ENCODE measurements at places on chromosomes 16 and 17.
A peak's percentile ranks its signal among the peaks of the same experiment; 100 is the strongest.

- DNase-seq, result no peak
Observed at GRCh38 chr17:80413771-80414507, 1.0 kb upstream of the ENDOV start.

DNA sequence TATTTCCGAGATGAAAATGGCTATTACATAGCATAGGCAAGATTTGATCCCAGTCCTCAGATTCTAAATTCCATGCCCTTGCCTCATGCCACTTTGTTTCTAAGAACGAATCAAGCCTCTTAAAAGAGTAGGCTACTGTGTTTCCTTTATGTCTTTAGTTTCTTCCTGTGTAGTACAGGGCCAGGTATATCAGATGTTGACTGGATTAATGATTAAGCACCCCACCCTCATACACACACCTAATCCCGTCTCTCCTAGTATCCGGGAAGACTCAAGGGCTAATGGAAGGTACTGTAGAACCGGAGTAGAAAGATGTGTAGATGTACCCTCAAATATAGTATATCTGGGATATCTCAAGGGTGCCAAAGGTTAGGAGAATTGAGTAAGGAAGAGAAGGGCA, 6.7 kb downstream of the TOM1L1 start:
- no peak for DNase-seq

DNA sequence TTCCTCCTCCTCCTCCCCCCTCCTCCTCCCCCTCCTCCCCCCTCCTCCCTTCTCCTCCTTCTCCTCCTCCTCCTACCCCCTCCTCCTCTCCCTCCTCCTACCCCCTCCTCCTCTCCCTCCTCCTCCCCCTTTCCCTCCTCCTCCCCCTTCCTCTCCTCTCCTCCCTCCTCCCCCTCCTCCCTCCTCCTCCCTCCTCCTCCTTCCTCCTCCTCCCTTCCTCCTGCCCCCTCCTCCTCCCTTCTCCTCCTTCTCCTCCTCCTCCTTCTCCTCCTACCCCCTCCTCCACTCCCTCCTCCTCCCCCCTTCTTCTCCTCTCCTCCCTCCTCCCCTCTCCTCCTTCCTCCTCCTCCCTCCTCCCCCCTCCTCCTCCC, 6.6 kb upstream of the PDP2 start:
- DNase-seq, result peak; percentile 14

- no peak for DNase-seq
Observed at GRCh38 chr17:49247944-49248343, 17.4 kb upstream of the PHOSPHO1 start.

DNA sequence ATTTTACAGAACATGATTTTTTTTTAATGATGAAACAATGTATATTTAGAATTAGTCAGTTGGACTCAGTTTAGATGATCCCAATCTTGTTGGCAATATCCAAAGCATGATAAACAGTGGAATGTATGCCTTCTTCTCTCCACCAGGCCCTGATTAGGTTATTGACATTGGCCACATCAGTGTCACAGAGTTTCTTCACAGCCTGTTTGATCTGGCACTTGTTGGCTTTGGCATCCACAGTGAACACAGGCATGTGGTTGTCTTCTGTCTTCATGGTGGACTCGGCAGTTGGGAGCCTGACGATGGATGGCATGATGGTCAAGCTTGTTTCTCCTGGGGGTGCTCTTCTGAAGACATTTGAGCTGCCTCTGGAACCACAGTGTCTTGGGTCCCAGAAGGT, 317.5 kb downstream of the PMP22 start:
- DNase-seq, result no peak

DNA sequence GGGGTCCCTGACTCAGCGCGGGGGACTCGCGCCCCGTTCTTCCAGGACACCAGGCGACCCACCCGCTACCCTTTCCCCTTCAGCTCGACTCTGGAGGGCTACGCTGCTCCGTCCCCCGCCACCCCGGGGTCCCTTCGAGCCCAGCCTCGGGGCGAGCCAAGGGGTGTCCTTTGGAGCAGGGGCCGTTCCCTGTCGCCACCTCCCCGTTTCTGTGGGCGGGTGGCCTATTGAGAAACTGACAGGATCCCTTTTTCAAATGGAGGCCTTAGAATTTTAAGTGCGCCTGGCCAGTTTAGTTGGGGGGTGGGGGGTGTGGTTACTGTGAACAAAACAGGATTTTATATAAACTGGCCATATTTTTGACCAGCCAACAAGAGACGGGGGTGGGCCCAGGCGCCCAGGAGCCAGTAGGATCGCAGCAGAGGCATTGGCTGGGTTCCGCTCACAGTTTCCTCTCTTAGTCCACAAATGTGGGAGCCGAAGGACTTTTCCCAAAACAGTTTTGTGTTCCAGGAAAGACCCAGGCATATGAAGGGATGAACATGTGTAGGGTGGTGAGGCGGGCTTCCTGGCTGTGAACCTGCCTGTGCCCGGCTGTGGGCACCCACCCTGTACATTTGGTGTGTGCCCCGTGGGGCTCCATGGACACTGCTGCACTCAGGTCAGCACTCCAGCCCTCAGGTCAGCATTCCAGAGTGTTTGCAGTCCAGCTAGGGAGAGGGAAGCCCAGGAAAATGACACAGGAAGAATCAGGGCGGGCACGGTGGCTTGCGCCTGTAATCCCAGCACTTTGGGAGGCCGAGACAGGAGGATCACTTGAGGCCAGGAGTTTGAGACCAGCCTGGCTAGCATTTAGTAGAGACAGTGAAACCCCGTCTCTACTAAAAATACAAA, 722 bp upstream of the TIMP2 start:
- no peak for DNase-seq

DNA sequence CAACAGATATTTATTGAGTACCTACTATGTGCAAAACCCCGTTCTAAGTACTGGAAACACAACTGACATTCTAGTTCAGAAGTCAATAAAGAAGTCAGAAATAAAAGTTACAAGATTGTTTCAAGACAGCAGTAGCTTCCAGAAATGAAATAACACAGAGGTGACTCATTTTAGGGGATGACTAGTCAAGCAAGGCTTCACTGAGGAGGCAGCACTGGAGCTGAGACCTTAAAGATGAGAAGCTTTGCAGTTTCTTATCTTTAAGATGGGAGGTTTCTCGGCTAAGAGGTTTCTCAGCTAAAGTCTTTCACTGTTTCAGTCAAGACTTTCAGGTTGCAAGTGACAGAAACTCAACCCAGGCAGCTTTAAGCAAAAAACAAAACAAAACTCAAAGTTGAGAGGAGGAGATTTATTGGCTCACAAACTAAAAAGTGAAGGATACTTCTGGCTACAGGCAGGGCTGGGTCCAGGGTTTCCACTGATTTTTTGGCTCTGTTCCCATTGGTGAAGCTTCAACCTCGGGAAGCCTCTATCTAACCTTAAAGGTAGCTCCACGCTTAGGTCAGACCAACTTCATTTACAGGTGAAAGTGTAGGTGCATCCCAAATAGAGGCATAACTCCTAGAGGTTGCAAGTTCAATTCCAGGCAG, 7.4 kb upstream of the MMP2 start:
- DNase-seq, result no peak

DNA sequence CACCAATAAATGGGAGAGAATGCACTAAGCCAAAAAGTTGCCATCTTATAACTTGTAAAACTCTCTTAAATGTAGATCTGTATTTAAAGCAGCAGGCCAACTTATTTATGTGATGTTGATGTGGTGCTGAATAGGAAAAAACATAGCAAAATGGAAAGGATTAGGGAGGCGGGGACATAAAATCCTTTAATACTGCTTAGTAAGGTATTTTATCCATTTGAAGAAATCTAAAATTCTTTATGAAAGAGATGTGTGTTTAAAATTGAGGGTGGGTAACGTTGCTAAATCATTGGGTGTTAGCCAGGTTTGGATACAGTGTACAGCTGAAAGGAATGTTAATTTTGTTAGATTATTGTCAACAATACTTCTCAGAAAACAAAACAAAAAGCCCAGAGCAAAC, 14.3 kb downstream of the SNTB2 start:
- no peak for DNase-seq

- DNase-seq, result no peak
Observed at GRCh38 chr17:55451758-55452138, 30.1 kb upstream of the MMD start.

- no peak for DNase-seq
Observed at GRCh38 chr16:4833584-4833983, 13.5 kb downstream of the GLYR1 start.

- DNase-seq, result no peak
Observed at GRCh38 chr17:11622492-11622891, 24.2 kb downstream of the DNAH9 start.

GRCh38 chr17:1541367-1541904, 21.2 kb downstream of the PITPNA start:
- DNase-seq, result no peak

- no peak for DNase-seq
Observed at GRCh38 chr16:7946142-7946541, 613.5 kb downstream of the RBFOX1 start.

GRCh38 chr16:67967183-67967957, 1.1 kb downstream of the SLC12A4 start:
- peak; percentile 40 for DNase-seq

GRCh38 chr17:63364944-63365343, 81.2 kb downstream of the CYB561 start:
- DNase-seq, result no peak

- DNase-seq, result no peak
Observed at GRCh38 chr17:51888816-51889215, 269.7 kb downstream of the CA10 start.

GRCh38 chr17:57902117-57902799, 52.4 kb upstream of the MRPS23 start:
- no peak for DNase-seq
